ENCODE measurements at places on chromosomes 13 and 19.

DNA sequence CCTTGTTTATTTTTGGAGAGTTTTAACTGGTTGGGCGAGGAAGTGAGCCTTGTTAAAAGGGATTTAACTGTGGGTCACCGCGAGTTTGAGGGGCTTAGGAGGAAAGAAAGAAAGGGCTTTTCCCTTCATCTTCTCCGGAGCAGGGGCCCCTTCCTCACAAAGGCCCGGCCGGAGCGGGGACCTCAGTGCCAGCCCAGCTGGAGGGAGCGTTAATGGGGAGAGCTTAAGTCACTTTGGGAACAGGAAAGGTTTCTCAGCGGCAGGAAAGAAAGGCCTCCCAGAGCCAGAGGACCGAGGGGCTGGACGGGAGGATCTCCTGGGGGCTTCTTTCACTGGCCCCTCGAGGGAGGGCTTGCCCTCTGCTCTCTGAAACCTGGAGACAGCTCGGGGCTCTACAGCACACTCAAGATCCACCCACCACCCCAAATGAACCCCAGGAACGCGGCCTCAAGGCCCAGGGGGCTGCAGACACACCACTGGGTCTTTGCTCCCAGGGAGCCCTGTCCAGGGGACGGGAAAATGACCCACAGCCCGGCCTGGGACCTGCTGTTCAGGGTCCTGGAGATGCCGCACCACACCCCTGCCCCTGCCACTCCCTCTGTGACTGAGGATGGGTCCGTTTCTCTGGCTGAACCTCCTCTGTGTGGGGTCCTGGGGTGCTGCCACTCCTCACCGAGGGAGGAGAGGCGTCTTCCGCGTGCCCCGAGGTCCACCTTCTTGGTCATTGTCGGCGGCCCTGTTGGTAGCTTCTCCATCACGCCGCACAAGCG lies 128.3 kb downstream of the URI1 start:
- no peak for DNase-seq

DNA sequence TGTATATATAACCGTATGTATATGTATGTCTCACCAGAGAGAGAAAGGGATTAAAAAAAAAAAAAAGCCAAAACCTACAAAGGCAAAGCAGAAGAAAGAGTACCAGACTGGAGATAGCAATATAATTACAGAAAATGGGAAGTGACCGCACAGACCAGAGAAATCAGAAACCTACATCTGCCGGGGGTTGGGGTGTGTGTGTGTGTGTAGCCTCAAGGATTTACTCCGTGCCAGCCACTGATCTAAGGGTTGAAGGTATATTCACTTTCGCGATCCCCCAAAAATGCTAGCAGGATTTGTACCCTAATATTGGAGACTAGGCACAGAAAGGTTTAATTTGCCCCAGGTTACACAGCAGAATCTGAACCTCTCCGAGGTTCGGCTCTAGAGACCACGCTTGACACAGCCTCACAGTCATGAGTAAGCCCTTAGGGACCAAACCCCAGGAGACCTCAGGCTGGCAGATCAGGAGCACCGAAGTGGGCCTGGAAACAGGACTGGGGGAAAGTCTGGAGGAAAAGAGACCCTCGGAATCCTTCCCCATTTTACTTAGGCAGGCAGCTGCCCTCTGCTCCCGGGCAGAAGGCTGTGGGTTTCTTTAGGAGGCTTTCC lies 14.8 kb downstream of the ARL11 start:
- peak; percentile 71 for DNase-seq

DNA sequence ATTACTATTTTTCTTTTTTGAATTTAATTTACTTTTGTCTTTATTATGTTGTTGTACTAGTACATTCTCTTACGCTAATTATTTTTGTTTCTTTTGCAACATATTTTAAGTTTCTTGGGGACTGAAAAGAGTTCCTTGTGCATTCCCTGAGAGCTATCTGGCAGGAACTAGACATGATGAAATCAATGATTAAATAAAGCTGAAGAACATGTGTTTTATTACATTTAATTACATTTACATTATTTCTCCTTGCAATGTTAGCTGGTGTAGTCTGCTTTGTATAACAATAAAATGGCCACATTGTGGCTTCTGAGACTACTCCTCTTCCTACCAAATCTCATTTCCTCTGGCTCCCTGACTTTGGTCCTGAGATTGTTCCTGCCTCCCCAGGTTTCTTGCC lies 244.9 kb downstream of the NDFIP2 start:
- DNase-seq: no peak

DNA sequence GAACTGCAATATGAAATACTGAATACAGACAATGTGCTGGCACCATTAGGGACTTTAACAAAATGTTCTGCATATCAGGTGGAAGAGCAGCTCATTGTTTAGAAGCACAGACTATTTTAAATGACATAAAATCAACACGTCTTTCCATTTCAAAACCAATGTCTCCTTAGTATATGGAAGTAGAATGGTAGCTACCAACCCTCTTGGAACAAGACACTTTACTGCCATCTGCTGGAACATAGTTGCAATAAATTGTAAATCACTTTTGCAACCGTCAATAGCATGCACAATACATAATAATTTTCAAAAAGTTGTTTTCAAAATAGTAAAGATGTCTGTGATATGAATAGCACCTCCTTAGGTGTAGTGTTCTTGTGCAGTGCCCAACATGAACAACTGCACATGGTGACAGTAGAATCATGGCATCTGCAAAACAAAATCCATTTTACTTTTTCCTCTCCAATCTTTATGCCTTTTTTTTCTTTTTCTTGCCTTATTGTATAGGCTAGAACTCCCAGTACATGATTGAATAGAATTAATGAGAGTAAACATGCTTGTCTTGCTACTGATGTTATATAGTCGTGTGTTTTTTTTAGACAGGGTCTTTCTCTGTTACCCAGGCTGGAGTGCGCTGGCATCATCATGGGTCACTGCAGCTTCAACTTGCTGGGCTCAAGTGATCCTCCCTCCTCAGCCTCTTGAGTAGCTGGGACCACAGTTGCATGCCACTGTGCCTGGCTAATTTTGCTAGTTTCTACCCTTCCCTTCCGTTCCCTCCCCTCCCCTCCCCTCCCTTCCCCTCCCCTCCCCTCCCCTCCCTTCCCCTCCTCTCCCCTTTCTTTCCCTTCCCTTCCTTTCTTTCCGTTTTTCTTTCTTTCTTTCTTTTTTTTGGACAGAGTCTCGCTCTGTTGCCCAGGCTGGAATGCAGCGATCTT lies 7.8 kb upstream of the LYPD5 start:
- peak; percentile 91 for DNase-seq

DNA sequence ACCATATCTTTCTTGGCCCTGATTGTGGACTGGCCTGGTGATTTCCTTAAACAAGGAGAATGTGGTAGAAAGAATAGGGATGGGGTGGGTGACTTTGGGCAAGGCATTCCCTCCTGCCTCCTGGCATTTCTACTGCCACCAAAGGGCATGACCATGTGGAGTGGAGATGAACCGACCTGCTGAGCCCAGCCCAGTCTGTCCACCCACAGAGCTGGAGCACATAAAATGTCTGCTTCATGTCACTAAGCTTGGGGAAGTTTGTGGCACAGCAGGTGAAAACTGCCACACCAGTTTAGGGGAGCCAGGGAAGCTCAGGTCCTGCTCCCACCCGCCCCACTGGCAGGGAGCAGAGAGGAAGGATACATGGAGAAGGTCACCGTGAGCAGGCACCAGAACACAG lies 6.3 kb downstream of the TMEM161A start:
- DNase-seq: no peak

DNA sequence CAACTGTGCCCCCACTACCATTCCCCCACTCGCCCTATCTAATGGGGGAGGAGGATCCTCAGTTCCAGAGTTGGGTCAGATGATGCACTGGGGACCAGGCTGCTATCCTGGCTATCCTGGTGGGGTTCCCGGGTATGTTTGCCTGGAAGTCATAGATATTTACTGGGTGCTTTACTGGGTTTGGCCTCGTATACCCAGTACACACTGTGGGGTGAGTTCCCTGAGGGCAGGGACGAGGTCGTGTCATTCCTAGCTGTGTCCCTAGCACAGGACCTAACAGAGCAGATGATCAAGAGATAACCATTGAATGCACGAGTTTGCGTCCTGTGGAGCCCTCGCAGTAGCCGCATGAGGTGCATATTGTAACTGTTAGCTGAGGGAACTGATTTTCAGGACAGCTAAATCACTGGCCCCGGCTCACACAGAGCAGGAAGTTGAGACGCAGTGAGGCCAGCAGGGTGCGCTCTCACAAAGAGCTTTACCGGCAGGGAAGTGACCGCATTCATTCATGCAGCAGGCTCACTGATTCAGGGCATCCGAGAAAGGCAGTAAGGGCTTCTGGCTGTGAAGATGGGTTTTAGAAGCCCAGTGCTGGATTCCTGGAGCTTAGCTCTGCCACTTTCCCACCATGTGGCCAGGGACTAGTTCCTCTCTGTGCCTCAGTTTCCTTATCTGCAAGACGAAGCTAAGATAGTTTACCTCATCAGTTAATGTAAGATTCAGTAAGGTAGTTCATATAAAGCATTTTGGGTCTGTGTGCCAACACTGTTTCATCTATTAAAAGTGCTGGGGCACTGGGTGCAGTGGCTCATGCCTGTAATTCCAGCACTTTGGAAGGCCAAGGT lies 6.0 kb downstream of the RUVBL2 start:
- DNase-seq: peak; percentile 78

DNA sequence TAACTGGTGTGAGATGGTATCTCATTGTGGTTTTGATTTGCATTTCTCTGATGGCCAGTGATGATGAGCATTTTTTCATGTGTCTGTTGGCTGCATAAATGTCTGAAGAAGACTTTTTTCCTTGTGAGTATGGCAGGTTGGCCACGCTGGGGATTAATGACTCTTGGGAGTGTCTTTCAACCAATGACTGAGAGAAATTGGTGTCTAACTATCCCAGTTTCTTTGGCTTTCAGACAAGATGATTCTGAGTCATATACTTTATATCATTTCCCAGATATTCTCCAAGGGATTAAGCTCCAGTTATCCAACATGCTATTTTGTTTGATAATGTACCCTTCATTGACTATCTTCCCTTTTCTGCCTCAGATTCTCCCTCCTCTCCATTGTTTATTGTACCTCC lies 35.5 kb upstream of the CSNK1A1L start:
- no peak for DNase-seq

DNA sequence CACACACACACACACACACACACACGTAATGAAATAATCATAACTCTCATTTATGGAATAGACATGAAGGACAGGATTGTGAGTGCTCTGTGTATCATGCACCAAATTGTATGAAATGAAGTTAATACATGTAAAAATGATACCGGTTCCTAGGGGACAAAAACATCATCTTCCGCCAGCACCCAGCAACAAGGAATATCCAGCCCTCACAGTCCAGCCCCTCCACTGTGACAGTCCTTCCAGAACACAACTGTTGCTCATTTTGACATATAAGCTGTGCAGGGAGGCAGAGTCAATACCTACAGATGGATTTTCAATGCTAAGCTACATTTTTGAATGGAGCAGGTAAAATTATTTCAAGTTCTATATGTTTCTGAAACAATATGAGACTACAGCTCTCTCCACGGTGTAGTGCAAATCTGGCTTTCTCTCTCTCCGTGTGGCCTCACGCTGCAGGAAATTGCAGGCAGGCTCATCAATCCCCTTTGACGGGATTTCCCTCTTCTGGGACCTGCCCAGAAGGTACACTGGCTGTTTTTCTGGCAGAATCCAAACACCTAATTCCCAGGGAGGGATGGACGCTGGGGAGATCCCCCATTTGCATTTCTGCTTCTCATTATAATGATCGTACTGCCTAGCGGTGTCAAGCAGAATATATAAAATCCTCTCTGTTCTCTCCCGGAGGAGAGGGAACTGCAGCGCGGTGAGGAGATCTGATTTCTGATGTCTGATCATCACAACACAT lies 494.0 kb downstream of the LIG4 start:
- no peak for DNase-seq

DNA sequence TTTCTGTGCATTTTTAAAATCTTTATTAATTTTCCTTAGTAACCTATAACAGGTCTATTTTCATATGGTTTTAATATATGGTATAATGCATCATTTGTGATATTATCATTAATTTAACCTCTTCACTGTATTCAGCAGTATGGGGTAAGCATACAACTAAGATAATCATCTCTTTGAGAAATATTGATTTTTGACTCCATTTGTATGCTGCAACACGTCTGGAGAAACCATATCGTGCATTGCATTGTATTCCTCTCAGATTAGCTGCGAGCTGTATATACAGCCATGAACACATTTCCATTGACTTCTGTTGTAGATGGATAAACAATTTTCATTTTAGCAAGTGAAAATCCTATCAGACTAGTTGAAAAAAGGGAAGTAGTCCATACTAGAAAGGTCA lies 2275.8 kb upstream of the PCDH20 start:
- DNase-seq: no peak

DNA sequence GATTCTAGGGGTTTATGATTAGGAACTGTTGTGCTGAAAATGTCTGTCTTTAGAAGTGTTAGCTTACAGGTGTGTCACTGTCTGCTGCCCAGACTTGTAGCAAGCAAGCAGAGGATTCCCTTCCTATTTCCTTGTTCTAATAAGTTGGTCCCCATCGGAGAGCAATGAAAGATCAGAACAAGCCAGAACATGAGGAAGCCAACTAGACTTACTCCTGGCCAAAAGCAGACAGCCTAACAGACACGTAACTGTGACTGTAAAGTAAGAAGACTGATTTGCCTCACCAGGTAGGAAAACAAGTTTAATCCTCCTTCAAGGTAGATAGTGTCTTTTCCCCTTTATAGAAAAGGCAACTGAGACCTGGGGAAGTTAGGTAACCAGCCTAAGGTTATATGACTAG lies 12.5 kb downstream of the POLR1D start:
- no peak for DNase-seq

- no peak for DNase-seq
Observed at GRCh38 chr19:18875726-18876125, 20.2 kb downstream of the CERS1 start.

DNA sequence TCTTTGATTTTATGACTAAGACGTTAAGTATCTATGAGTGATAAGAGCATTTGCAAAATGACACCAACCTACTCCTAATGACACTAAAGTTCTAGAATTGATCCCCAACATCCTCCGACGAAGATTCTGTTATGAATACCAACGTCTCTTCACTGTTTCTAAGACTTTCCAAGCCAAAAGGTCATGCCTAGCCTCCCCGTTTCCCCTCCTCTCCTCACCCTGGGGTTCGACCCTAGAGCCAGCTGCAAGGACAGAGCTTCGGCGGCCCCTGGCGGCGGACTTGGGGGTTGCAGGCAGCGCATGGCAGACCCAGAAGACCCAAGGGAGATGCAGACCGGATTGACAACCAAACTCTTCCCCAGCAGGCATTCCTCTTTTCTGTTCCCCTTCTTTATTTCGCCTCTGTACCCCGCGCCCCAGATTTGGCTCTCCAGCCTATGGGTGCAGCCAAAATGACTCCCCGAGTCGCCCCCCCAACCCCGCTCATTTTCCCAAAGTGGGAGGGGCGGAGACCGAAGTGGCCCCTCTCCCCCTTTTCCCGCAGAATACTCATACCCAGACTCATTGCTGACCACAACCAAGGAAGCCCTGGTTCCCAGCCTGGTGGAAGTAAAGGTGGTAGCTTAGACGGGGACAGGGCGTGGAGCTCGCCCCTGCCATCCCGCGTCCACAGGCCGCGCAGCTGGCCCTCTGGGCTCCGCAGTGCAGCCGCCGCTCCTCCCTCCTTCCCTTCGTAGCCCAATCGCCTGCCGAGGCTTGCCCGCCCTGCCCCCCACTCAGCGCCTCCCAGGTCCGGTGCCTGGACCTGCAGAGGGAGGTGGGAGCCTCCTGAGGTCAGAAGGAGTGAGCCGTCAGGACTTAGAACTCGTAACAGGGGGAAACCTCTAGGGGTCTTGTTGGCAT lies 4.1 kb upstream of the EML2 start:
- peak; percentile 93 for DNase-seq
